Gastroesophageal sphincter (tissue), 4 donors: ENCODE measurements at places on chromosomes 1 and 21.

DNA sequence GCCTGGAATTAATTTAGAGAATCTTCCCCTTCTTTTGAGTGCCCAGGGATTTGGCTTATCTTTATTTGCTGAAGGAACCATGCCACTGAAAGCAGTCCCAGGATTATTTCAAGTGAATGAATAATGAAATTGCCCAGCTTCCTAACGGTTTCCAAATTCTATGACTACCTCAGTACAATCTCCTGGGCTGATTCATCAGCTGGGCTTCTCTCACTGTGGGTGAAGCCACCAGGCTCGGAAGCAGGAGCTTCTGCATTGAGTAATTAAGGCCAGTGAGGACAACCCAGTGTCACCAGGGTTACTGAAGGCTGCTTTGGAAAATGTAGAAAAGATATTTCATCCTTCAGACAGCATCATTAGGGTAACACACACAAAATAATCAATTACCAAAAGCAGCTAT lies 169.8 kb downstream of the DAB1 start:
- no peaks in the 10 kb centered on the region for H3K4me1 ChIP-seq
- no peak overlapping the region for H3K27ac ChIP-seq
- no peaks in the 10 kb centered on the region for H3K27me3 ChIP-seq
- no peak for ATAC-seq

GRCh38 chr1:147581459-147581858 lies 40.2 kb downstream of the BCL9 start:
- ATAC-seq, result no peak
- H3K4me1 ChIP-seq, result no peaks in the 10 kb centered on the region
- H3K27me3 ChIP-seq, result no peaks in the 10 kb centered on the region
- no peaks in the 10 kb centered on the region for H3K36me3 ChIP-seq
- no peak overlapping the region for H3K27ac ChIP-seq

- no peaks in the 10 kb centered on the region for H3K36me3 ChIP-seq
- no peak overlapping the region for H3K4me3 ChIP-seq
- no peak for ATAC-seq
- H3K4me1 ChIP-seq, result no peaks in the 10 kb centered on the region
- H3K27ac ChIP-seq, result no peak overlapping the region
Observed at GRCh38 chr1:78176448-78176847, 130.7 kb downstream of the GIPC2 start.

GRCh38 chr1:241825581-241825980 lies 22.4 kb upstream of the EXO1 start:
- H3K36me3 ChIP-seq, result no peaks in the 10 kb centered on the region
- H3K4me3 ChIP-seq, result no peak overlapping the region
- ATAC-seq, result no peak
- no peaks in the 10 kb centered on the region for H3K27me3 ChIP-seq
- H3K27ac ChIP-seq, result no peak overlapping the region

DNA sequence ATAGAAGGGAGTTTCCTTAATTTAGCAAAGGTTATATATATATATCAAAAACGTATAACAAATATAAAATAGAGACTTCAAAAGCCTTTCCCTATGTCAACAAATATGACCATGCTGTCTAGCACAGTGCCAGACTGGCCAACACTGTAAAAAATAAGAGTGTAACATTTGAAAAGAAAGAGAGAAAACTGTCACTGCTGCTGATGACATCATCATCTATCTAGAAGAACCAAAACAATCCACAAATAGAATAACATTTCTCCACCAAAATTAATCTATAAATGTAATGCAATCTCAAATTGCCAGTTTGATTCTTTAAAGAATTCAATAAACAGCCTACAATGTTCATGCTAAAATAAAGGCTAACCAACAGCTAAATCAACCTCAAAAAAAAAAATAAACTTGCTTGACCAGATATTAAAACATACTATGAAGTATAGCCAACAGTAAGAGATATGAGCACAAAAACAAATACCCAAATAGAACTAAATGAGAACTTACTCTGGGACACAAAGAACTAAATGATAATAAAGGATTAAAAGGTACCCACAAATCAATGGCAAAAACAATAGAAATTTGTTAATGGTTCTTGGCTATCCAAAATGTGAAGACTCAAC lies 50.2 kb downstream of the ENAH start:
- H3K36me3 ChIP-seq, result no peaks in the 10 kb centered on the region
- H3K4me1 ChIP-seq, result peaks cover 74% of the 10 kb centered on the region
- no peak overlapping the region for H3K27ac ChIP-seq
- no peak for ATAC-seq

DNA sequence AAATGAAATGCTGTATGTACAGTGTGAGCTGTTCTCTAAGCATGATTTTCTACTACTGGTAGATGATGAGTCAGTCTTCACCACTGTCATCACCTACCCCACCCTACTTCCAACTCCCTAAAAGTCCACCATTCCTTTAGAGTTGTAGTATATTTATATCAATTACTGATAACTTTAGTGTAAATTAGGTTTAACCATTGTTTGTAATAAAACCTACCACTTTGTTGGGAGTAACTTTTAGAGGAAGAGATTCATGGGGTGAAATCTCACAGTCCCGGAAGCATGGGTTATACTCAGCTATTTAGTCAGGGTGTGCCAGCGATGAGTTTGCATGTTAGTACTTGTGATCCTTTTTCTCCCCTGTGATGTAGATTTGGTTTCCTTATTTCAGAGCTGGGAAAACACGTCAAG lies 17.1 kb downstream of the MORC3 start:
- peaks cover 19% of the 10 kb centered on the region for H3K4me1 ChIP-seq
- no peaks in the 10 kb centered on the region for H3K27me3 ChIP-seq
- no peak overlapping the region for H3K27ac ChIP-seq
- H3K36me3 ChIP-seq, result no peaks in the 10 kb centered on the region
- no peak overlapping the region for H3K4me3 ChIP-seq
- ATAC-seq, result no peak

DNA sequence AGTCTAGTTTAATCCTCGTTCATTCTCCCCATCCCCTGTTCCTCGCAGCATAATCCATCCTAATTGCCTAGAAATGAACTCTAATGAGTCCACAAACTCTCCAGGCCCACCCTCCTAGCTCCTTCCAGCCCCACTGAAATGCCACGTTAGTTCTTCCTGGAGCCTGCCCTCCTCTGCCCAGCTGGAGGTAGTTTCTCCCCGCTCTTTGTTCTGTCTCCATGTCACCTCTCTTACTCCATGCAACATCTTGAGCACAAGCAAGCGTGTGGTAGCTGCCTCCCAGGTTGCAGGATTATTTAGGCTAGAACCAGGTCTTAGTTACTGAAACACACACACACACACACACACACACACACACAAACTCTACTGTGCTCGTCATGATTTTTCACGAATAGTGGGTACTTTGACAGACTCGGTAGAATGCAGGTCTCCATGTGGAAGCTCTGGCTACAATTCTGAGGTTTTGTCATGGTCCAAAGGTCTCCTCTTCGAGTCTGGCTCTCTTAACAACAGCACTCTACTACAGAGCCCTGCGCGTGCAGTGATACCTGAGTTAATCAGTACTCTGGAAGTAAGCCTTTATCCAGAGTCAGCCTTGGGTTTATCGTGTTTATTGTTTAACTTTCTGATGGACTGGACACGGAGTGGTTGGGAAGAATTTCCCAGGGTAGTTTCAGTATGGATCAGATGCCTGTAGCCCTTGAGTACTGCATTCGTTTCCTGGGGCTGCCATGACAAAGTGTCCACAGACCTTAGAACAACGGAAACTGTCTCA lies 27.5 kb downstream of the HUNK start:
- no peaks in the 10 kb centered on the region for H3K4me1 ChIP-seq
- H3K36me3 ChIP-seq, result no peaks in the 10 kb centered on the region
- ATAC-seq, result no peak
- no peaks in the 10 kb centered on the region for H3K27me3 ChIP-seq
- H3K4me3 ChIP-seq, result no peak overlapping the region

DNA sequence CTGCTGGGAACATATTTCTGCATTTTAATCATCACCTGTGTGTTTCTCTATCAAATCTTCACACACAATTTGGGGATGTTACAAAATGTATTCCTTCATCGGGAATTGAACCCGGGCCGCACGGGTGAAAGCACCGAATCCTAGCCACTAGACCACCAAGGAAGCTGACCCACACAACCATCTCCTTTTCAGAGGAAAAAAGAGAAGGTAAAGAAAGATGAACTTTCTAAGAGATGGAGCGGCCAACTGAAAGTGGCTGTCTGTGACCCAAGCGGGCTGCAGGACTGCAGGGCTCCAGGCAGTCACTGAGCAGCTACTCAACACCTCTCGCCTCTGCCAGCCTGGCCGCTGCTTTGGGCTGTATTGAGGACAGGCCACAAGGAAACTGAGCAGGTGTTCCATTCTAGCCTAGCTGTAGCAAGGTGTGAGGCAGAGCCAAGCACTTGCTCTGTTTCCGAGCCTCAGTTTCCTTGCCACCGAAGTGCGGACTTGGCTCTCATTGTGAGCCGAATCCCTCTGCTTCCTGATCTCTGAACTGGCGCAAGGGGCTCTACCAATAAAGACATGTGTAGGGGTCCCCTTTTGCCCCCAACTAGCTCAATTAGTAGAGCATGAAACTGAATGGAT lies 156.9 kb upstream of the NBPF11 start:
- peaks cover 92% of the 10 kb centered on the region for H3K27me3 ChIP-seq
- no peaks in the 10 kb centered on the region for H3K36me3 ChIP-seq
- H3K4me3 ChIP-seq, result no peak overlapping the region
- no peak overlapping the region for H3K27ac ChIP-seq

DNA sequence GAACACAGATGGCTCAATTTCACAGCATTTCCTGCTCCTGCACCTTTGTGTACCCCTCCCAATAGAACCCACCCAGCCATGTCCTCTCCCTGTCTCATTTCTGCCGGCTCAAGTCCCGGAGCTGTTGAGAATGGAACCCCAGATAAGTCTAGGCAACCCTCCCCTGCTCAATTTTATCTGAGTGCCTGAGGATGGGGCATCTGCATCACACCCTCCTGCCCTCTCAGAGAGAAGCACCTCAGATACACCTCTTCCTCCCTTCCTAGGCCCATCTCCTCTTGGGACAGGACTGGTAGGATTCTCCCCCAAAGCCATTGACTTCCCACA lies 1.1 kb downstream of the KIF21B start:
- peak overlapping the region; percentile 68 for H3K4me3 ChIP-seq
- H3K36me3 ChIP-seq, result no peaks in the 10 kb centered on the region
- no peak overlapping the region for H3K27ac ChIP-seq
